ENCODE measurements at places on chromosomes 12 and 14.

DNA sequence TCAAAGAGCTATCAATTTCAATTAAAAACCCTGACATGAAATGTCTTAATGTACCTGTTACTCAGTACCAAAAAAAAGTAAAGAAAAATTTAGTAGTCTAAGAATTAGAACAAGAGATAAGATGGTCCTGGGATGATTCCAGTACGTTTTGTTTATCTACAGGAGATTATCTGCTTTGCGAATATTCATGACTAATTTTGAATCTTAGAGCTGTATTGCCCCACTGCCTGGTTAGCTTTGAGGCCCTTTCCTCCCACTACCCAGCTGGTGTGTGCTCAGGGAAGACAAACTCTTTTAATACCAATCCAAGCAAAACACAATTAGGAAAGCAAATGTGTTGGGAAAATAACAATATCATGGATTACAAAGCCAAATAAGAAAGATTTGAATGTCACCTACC, 263.5 kb downstream of the FOXG1 start:
- DNase-seq: no peak

DNA sequence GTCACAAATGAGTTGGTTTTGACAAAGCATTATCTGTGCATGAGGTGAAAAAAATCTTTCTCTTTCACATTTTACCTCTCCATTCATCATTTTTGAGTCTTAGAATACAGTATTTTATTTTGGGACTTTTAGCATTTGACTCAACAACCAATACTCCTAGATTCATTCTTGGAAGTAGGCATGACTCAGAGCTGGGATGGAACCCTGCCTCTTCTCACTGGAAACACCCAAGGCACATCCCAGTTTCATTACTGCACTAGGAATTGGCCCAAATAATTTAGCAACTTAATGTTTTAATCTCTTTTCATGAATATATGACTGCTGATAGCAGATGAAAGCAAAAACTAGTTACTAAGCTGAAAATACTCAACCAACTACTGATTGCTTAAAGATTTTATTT, 3.3 kb upstream of the PDZRN4 start:
- DNase-seq: no peak

DNA sequence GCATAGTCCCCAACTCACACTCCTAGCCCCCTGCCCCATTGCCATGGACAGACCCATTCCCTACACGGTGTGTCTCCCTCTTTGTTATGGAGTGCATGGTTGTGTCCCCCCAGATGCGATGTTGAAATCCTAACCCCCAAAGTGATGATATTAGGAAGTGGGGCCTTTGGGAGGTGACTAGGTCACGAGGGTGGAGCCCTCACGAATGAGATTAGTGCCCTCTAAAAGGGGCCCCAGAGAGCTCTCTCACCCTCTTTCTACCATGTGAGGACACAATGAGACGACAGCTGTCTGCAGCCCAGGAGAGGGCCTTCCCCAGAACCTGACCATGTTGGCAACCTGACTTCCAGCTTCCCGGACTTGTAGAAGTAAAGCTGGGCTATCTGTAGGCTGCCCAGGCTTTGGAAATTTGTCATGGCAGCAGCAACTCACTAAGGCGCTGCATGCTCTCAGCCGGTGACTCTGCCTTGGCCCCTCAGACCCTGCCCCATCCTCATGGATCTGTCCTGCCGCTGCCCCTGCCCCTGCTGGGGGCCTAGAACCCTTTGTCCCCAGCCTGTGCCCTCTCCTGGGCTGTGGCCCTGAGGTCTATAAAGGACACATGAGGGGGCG, 318.1 kb upstream of the RTL1 start:
- no peak for DNase-seq

DNA sequence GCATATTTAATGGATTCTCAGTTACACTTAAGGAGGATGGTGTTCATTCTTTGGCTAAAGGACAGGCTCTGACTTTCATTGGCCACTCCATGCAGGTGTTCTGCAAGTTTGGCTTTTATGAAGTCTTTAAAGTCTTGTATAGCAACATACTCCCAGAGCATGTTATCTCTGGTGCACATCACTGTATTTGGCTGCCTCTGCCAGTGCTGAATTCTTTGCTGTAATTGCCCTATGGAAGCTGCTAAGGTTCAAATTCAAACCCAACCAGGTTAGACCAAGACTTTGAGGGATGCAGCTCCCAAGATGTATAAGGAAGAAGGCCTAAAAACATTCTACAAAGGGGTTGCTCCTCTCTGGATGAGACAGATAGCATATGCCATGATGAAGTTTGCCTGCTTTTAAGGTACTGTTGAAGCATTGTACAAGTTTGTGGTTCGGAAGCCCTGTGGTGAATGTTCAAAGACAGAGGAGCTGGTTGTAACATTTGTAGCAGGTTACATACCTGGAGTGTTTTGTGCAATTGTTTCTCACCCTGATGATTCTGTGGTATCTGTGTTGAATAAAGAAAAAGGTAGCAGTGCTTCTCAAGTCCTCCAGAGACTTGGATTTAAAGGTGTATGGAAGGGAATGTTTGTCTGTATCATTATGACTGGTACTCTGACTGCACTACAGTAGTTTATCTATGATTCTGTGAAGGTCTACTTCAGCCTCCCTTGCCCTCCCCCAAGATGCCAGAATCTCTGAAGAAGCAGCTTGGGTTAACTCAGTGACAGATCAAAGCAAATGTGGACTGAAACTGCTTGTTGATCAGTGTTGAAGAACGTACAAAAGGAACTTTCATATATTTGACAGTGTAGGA, 19.4 kb downstream of the TMEM116 start:
- DNase-seq: peak; percentile 67

GRCh38 chr12:126869644-126870043, 1397.3 kb upstream of the TMEM132C start:
- no peak for DNase-seq

- no peak for DNase-seq
These were observed 21.6 kb downstream of the RFC5 start for GRCh38 chr12:118038137-118038536.

DNA sequence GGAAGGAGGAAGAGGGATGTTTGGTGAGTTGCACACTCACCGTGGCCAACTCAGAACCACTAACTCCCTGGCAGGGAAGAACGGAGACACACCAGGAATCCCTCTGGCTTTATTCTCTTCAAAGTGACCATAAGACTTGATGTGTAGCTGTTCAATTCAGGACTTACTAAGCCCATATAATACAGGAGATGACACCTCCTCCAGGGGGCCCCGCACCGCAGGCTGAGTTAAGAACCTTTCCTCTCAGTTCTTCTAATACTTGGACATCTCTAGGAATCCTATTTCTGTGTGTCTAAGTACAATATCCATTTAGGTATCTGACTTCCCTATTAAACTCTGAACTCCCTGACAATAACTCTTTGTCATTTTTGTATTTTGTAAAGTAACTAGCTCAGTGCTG, 49.5 kb downstream of the DCAF4 start:
- no peak for DNase-seq

- DNase-seq: no peak
These were observed 76.1 kb downstream of the EPS8 start for GRCh38 chr12:15712823-15713660.

DNA sequence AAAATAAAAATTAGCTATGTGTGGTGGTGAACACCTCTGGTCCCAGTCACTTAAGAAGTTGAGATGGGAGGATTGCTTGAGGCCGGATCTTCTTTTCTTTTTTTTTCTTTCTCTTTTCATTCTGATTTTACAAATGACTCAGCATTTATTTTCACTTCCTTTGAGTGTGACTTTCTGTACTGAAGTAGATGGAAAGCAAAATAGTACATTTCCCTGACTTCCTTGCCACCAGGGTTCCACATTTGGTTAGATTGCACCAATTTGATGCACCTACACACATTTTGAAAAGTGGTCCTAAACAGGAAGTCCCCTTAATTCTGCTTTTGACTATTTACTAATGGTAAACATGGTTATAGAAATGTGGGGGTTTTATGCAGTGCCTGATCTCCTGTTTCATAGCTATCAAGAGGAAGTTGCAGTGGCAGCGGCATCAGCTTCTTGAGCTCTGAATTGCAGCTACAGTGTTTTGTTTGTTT, 13.0 kb upstream of the LEMD3 start:
- no peak for DNase-seq

DNA sequence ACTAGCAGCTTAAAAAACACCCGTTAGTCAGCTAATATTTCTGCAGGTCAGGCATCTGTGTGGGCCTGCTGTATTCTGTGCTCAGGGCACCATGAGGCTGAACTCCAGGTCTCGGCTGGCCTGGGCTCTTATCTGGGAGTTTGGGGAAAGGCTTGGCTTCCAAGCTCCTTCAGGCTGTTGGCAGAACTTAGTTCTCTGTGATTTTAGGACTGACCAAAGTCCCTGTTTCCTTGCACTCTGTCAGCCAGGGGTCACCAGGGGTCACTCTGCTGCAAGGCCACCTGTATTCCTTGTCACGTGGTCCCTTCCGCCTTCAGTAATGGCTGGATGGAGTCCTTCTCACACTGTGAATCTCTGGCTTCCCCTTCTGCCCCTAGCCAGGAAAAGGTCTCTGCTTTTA, 586.4 kb downstream of the AACS start:
- DNase-seq: no peak

DNA sequence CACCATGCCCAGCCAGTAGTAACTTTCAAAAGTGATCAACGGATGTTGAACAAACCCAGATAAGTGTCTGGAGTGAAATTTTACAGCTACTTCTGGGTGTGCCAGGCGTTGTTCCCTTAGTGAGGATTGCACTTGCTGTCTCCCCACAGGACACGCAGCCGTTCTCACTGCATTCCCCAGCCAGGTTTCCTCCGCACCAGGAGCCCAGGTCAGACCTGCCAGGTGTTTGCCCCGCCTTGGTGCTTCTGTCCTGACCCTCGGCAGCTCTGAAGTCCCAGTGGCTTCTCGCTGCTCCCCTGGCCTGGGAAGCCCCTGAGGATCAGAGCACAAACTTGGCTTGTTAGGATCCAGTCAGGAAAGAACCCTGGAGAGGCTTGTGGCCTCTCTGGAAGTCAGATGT, 36.2 kb downstream of the MMAB start:
- no peak for DNase-seq

- DNase-seq: no peak
These were observed 290.2 kb downstream of the PRKD1 start for GRCh38 chr14:29637411-29637810.

DNA sequence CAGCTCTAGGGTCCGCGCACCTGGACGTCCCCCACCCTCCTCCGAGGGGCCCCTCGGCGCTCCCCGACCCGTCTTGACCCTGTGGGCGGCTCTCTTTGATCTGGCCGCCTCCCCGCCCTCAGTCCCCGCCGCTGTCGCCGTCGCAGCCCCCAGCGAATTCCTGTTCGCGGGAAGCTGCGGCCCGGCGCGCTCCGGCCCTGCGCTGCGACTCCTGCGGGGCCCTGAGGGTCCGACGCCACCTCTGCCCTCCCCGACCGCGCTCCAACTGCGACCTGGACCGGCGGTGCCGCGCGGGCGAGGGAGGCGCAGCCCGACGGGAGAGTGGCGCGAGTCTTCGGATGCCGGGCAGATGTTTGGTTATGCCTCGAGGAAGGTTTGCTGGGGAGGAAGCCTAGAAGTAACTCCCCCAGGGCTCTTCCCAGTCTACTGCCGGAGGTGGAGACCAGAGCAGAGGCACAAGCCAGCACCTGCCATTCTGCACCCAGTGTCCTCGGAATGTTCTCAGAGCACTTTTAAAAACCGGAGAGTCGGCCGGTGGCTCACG, 440 bp upstream of the ISM2 start:
- no peak for DNase-seq

GRCh38 chr12:98345308-98345876, 170.0 kb upstream of the TMPO start:
- DNase-seq: no peak

- DNase-seq: no peak
These were observed 1073.6 kb downstream of the BCL11B start for GRCh38 chr14:98198385-98198784.

GRCh38 chr12:68630050-68630449, 19.4 kb downstream of the RAP1B start:
- DNase-seq: no peak

GRCh38 chr12:9851050-9851449, 18.1 kb downstream of the CLEC2B start:
- no peak for DNase-seq

DNA sequence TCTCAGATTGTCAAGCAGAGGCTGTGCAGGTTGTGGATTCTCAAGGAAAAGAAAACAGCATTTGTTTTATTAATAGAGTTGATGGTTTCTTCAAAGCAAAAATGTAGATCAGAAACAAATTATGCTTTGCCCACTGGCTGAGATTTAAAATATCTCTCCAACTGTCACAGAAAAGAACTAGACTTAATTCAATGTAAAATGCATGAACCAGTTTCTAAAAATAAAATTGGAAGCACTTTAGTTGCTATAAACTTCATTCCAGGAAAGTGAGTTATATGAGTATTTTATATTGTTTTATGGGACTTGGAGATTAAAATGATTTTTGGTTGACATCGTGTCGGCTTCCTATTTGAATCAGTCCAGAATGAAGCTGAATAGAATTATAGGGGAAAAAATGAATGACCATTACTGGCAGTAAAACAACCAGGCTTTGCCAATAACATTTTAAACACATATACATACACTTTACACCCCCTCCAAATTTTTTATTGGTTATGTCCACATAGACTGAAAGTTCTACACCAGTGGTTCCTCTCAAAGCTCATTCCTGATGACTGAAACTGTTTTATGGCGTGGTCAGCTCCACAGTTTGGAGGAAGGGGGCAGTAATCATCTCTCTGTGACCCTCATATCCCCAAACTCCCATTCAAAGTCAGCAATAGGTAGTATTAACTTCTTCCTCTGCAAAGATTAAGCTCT, 55.5 kb upstream of the DAAM1 start:
- no peak for DNase-seq

DNA sequence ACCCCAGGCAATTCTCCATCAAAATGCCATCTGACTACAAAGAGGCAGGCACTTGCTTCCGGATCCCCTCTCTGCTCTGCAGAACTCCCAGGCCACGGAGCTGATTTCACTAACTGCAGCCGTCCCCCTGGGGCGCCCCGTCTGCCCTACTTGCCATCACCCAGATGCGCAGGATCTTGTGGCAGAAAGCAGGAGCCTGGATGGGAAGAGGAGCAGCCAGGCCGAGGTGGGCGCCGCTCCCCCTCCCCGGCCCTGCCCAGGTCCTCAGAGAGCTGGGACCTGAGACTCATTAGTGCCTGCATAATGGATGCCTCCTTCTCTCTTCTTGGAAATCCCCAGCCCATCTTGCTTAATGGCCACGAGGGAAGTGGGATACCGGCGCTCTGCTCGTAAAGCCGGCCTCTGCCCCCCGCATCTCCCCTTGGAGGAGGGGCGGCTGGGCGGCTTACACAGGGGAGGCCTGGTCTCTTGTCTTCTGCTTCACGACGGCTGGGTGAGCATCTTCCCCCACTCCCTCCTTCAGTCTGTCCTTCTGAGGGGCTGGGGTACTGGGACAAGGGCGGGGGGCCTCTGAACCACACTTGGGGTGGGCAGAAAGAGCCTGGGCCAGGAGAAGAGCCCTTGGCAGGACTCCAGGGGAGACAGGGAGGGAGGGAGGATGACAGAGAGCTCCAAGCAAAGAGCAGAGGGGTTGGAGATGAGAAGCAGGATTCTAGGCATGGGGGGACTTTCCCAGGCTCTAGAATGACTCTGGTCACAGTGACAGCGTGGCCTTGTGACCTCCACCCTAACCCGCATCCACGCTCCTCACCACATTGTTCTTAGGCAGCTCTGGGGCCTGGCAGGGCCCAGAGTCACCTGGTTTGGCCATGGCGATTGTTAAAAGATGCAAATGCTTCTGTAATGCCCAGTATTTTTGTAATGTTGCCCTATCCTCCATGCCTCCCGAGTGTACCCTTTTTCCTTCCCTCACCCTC, 19.4 kb upstream of the EML1 start:
- DNase-seq: no peak

Measured in CD4-positive, alpha-beta memory T cell (primary cell).